Fibroblast of the conjunctiva (primary cell): ENCODE measurements at places on chromosomes 3 and 15.
A peak's percentile ranks its signal among the peaks of the same experiment; 100 is the strongest.

GRCh38 chr15:70250208-70251201 is 152.8 kb upstream of the TLE3 start:
- no peak for DNase-seq

GRCh38 chr15:39132954-39133600 is 447.8 kb upstream of the THBS1 start:
- DNase-seq = no peak

GRCh38 chr15:26096581-26096980 is 233.5 kb upstream of the ATP10A start:
- no peak for DNase-seq

DNA sequence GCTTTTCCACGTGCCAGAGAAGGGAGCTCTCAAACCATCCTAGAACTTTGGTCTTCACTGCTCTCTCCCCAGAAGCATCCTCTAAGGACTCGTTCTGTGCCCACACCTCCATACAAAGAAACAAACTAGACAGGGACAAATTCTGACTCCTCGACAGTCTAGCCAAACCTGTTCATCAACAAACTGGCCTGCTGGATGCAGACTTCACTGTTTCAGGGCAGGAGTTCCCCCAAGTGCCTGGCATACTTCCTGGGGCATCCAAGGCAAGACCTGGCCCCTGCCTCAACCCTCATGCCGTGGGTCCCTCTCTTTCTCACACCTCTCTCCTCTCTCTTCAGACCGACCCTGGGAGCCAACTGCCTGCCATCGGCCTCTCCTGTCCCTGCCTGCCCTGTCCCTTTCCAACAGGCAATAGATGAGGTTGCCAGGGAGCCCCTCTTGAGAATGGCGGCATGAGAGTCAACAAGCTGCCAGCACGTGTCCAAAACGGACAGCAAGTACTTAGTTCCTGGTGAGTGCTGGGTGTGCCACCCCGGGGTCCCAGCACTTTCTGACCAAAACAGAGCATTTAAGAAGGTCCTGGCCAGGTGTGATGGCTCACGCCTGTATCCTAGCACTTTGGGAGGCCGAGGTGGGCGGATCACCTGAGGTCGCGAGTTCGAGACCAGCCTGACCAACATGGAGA is 79.1 kb upstream of the HES1 start:
- no peak for DNase-seq

GRCh38 chr3:69864766-69865165 is 125.5 kb downstream of the MITF start:
- no peak for DNase-seq

GRCh38 chr15:78212546-78213424 is 21.6 kb downstream of the ACSBG1 start:
- DNase-seq = no peak

DNA sequence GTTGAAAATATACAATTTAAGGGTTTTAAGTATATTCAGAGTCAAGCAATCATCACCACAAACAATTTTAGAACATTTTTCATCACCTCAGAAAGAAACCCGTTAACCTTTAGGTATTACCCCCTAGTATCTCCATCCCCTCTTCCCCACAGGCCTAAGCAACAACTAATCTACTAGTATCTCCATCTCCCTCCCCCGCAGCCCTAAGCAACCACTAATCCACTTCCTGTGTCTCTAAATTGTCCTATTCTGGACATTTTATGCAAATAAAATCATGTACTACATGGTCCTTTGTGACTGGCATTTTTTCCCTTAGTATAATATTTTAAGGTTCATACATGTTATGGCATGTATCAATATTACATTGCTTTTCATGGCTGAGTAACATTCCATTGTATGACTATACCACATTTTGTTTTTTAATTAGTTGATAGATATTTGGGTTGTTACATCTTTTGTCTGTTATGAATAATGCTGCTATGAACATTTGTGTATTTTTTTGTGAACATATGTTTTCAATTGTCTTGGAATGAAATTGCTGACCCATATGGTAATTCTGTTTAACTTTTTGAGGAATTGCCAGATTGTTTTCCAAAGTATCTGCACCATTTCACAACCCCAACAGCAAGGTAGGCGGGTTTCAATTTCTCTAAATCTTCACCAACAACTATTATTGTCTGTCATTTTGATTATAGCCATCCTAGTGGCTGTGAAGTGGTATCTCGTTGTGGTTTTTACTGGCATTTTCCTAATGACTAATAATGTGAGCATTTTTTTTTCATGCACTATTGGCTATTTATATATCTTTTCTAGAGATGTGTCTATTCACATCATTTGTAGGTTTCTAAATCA is 215.6 kb upstream of the CD96 start:
- DNase-seq = peak; percentile 60

DNA sequence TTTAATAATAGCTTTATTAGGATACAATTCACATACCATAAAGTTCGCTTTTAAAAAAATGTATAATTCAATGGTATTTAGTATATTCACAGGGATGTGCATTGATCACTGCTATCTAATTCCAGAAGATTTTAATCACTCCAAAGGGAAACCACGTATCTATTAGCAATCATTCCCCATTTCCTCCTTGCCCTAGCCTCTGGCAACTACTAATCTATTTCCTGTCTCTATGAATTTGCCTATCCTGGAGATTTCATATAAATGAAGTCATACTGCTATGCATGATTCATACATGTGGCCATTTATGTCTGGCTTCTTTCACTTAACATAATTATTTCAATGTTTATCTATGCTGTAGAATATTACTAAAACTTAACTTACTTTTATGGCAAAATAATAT is 32.0 kb upstream of the CASR start:
- no peak for DNase-seq

DNA sequence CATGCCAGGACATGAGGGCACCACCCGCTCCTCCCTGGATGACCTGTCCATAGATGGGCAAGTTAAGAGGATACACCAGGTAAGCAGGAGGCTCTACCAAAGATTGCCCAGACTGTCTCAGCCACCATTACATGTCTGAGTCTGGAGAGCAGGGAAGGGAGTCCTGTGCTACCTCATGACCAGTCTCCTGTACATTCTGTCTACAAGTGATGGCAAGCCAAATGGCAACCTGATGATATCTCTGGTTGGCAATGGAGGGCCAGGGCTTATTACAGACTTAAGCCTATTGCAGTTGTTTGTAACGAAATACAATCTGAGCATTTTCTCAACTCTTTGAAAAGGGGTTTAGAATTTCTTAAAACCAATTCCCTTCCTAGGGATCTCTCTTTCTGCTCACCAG is 31.8 kb downstream of the ABHD6 start:
- DNase-seq = no peak

- no peak for DNase-seq
These were observed 15.3 kb upstream of the MCCC1 start for GRCh38 chr3:183114384-183115178.

DNA sequence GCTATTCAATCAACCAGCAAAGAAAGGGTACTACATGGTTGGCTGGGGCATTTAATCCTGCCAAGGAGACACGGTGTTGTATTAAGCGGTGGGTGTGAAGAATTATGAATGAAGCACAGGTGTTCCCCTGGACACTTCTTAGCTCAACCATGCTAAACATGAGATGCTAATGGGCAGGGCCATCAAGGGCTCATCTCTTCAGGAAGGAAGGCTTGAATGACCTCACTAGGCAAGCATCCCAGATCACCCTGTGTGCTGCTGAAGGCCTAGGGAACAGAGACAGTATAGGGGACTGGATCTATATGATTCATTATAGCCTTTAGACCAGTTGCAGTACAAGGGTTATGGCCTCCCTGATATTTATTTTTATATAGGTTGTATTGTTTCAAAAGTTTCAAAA is 221.3 kb upstream of the SLCO3A1 start:
- DNase-seq = no peak

DNA sequence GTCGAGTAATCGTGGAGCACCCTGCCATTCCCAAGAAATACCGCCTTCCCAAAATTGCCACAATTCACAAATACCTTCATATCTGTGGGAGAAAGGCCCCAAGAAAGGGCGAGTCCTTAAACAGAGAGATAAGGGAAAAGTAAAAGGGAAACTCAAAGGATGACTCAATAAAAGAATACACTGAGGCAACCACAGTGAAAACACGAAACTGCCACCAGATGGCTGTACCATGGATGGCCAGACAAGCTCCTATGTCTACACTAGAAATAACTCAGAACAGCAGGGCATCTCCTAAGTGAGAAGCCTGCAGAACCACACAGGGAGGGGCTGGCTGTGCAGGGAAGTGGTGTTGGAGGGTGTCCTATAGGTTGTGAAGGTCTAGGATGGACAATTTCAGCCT is 25.0 kb downstream of the SRGAP3 start:
- no peak for DNase-seq

- no peak for DNase-seq
These were observed 3.8 kb upstream of the FEZF2 start for GRCh38 chr3:62376906-62377877.

- DNase-seq = no peak
These were observed 954 bp upstream of the MAPKBP1 start for GRCh38 chr15:41773332-41773728.

DNA sequence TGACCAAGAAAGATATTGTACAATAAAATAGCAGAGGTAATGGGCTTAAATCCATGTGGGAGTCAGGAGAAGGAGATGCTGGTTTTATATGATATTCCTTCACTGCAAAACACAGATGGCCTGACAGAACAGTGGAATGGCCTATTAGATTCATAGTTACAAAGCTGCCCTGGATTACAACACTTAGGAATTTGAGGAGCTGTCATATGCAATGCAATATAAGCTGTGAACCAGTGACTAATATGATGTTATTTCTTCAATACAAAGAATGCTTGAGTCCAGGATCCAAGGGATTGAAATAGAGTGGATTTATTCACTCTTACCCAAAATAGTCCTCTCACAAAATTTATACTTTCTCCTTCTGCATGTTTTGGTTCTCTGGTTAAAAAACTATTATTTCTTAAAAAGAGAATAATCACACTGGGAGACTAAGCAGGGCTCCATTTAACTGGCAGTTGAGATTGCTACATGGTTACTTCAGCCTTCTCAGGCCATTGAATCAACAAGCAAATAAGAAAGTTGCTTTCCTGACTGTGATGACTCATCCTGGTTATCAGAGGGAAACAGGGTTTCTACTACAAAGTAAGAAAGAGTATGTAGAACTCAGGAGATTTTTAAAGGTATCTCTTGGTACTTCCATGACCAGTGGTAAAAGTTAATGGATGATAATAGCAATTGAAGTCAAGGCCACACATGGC is 79.8 kb upstream of the ZPLD1 start:
- DNase-seq = peak; percentile 10

DNA sequence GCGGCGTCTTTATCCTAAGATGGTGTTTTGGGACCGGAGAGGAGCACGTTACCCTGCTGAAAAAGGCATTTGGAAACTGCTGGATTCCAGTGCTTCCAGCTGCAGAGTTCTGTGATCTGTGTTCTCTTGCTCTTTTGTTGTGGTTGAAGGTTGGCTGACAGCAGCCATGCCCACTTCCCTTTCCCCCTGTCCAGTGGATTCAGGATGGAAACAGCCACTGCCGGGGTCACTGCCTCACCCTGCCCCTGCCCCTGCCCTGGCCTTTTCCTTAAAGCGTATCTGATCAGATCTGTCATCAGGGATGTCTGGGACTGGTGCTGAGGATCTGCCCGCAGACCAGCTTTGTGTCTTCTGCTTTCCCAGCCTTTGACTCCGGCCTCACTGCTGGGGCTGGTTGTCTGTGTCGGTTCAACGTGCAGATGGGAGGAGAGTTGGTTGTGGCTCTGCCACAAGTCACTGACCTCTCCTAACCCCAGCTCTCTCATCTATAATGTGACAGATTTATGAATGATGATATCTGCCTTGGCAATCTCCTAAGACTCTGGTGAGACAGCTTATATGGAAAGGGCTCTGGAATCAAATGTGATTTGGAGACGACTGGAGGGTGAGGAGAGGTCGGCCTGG is 219.4 kb upstream of the BHLHE40 start:
- DNase-seq = no peak

DNA sequence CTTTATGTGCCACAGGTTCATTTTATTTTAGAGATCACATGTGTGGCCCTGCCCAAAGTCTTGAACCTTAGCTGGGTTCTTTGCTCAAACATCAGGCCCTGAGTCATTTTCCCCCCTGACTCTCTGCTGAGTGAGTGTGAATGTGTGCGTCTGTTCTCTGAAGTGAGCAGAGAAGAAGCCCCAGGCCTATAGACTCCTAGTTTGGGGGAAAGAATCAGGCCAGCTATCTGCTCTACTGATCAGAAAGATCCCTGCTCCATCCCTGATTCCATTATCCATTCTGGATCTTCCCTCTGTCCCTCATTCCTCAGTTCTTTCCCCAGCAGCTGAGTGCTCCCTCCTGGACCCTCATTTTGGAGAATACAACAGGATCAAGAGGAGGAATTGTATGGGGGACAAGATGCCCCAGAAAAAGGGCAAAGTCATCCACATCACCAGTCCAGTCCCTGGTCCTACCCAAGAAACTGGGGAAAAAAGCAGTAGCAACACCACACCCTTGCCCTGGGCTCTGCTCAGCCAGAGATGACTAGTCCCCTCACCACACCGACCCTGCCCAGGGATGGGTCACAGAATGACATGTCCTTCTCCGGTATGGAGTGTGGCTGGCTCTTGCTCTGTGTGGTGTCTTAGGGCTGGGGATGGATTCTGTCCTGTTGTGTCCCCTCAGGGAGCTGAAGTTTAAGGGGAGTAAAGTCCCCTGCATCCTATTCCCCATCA is 3.2 kb downstream of the DUOX1 start:
- no peak for DNase-seq

DNA sequence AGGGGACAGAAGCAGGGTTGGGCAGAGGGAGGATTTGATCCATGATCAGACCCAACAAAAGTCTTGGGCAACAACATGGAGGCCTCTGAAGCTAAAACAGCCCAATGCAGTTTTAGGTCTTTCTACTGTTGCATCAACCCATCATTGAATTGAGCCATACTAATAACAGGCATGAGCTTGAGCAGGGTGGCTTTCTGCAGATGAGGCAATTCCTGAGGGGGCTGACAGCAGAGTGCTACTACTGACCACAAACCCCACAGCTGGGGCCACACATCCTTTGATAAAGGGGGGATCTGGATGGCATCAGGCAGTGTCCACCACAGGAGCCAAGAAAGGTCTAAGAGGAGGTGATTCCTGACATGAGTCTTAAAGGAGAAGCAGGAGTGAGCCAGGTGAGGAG is 517.0 kb upstream of the PPP2R3A start:
- DNase-seq = no peak

GRCh38 chr3:129628169-129628522 is 21.7 kb upstream of the PLXND1 start:
- peak; percentile 52 for DNase-seq

DNA sequence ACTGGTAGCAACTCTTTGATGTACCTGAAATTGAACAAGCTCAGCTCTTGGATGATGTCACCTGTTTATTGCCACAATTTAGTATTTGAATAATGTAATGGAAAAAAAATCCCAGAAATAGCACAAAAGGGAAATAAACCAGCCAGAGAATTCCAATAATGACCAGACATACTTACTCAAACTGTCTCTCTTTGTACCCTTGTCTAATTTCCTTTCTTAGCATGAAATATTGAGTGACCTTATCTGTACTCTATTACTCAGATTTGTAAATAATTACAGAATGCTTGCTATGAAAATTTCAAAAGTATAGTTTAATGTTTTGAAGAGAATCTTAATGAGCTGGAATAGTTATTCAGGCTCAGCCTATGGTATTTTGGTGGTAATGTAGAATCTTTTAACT is 555.4 kb upstream of the SGO1 start:
- DNase-seq = no peak

- no peak for DNase-seq
These were observed 190.5 kb upstream of the CMC1 start for GRCh38 chr3:28050885-28051284.

- DNase-seq = no peak
These were observed 229.4 kb upstream of the SUCLG2 start for GRCh38 chr3:67883766-67884165.

GRCh38 chr15:69666921-69667811 is 214.5 kb downstream of the RPLP1 start:
- DNase-seq = no peak
